ENCODE measurements at places on chromosomes 1 and 21.
A peak's percentile ranks its signal among the peaks of the same experiment; 100 is the strongest.

DNA sequence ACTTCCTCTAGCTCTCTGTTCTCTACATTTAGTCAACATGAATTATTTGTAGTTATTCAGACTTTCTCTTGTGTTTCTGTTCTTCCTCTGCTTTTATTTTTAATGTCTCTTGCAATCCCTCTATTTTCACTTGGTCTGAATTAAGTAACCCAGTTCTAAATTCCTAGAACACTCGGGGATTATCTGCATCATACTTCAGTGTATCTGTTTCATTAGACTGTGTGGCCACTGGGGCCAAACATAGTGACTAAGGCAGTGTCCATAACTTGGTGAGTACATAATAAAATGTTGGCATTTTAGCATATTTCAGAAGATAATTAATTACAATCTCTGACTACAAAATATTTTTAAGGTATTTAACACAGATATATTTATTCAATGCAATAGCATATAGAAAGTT is 1087.2 kb upstream of the B3GALT2 start:
- H3K27me3 ChIP-seq: no peaks in the 10 kb centered on the region
- no peak overlapping the region for H3K27ac ChIP-seq
- no peak overlapping the region for H3K4me3 ChIP-seq
- H3K36me3 ChIP-seq: no peaks in the 10 kb centered on the region
- DNase-seq: no peak

- no peaks in the 10 kb centered on the region for H3K27me3 ChIP-seq
- no peak for DNase-seq
- no peaks in the 10 kb centered on the region for H3K4me1 ChIP-seq
- H3K4me3 ChIP-seq: no peak overlapping the region
- H3K36me3 ChIP-seq: no peaks in the 10 kb centered on the region
- H3K27ac ChIP-seq: no peak overlapping the region
Measured at GRCh38 chr1:173392895-173393658, 84.1 kb upstream of the PRDX6 start.

DNA sequence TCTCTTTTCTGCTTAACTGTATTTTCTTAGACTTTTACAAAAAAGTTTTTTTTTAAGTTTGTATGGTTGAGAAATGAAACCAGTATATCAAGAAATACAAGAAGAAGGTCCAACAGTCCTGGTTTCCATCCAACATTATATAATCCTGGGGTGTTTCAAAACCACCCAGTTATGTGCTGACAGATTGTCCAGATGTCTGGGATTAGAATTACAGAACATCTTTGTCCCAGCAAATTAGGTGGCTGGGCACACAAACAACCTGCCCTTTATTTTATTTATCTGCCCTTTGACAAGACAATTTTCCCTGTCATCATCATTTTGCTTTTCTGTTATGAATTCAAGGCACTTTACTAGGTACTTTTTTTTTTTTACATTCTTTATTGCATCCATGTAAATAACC is 622.1 kb downstream of the PLPP3 start:
- no peak overlapping the region for H3K27ac ChIP-seq
- no peaks in the 10 kb centered on the region for H3K36me3 ChIP-seq
- H3K4me3 ChIP-seq: no peak overlapping the region
- no peaks in the 10 kb centered on the region for H3K27me3 ChIP-seq
- peaks cover 2% of the 10 kb centered on the region for H3K4me1 ChIP-seq

DNA sequence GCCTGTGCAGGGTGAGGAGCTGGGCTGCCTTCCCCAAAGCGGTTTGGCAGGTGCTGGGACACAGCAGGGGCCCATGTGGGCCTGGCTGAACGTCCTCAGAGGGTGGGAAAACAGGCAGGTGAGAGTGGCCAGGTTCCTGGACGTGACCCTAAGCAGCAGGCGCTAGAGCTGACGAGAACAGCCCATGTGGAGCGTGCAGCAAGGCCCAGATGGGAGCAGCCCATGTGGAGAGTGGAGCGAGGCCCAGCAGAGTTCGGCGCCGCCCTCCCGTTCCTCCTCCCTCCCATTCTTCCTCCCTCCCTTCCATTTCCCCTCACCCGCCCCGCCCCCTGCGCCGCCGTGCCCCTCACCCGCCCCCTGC is 314.4 kb upstream of the VAMP3 start:
- no peak overlapping the region for H3K4me3 ChIP-seq
- peaks cover 7% of the 10 kb centered on the region for H3K4me1 ChIP-seq
- H3K27me3 ChIP-seq: peaks cover 51% of the 10 kb centered on the region
- H3K36me3 ChIP-seq: no peaks in the 10 kb centered on the region
- DNase-seq: no peak
- H3K27ac ChIP-seq: no peak overlapping the region

DNA sequence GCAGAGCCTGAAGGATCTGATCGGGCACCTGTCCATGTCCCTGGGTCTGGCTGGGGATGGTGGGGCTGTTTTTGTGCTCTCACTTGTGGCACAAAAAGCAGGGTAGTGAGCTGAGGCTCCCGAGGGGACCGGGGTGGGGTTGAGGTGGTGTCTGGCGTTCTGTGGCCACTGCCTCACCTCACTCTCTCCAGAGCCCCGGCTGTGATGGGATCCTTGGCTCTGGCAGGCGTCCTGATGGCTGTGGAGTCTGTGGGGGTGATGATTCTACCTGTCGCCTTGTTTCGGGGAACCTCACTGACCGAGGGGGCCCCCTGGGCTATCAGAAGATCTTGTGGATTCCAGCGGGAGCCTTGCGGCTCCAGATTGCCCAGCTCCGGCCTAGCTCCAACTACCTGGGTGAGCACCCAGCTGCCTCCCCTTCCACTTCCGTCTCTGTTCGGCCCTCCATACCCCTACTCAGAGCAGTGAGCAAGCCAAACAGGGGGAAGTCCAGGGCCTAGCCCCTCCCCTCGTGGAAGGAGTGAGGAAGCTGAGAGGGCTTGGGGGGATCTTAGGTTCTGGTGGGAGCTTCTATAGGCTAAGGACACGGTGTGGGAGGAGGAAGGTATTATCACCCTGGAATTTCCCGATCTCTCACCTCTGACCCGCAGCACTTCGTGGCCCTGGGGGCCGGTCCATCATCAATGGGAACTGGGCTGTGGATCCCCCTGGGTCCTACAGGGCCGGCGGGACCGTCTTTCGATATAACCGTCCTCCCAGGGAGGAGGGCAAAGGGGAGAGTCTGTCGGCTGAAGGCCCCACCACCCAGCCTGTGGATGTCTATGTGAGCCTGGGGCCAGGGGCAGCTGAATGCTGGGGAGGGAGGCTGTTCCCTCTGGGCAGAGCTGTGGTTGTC is 7.0 kb downstream of the ADAMTSL4 start:
- peaks cover 3% of the 10 kb centered on the region for H3K36me3 ChIP-seq
- peaks cover 20% of the 10 kb centered on the region for H3K4me1 ChIP-seq
- peak overlapping the region; percentile 15 for H3K4me3 ChIP-seq

GRCh38 chr1:205061665-205062069 is 18.7 kb downstream of the CNTN2 start:
- no peaks in the 10 kb centered on the region for H3K27me3 ChIP-seq
- no peak overlapping the region for H3K4me3 ChIP-seq
- DNase-seq: peak; percentile 89

- no peak overlapping the region for H3K4me3 ChIP-seq
- no peak overlapping the region for H3K27ac ChIP-seq
- DNase-seq: no peak
- peaks cover 16% of the 10 kb centered on the region for H3K36me3 ChIP-seq
Measured at GRCh38 chr1:55128418-55128995, 86.7 kb downstream of the USP24 start.

DNA sequence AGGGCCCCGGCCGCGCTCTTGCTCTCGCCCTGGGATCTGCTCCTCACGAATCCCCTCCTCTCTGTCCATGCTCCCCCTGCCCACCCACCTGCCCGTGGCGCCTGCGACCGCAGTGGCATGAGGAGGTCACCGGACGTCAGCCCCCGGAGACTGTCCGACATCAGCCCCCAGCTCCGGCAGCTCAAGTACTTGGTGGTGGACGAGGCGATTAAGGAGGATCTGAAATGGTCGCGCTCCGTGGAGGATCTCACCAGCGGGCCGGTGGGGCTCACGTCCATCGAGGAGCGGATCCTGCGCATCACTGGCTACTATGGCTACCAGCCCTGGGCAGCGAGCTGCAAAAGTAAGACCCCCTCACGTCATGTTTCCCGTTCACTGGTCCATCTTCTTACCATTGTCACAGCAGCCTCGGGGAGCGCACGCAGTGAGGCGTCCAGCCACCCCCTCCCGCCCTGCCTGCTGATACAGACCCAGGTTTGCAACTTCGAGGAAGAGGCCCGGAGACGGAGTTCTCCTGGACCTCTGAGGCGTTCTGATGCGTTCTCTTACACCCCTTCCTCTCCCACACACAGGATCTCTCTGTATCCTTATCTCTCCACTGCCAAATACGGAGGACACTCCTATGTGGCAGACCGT is 1.1 kb downstream of the SLC35F3 start:
- H3K4me3 ChIP-seq: no peak overlapping the region
- H3K27me3 ChIP-seq: peaks cover 45% of the 10 kb centered on the region
- H3K36me3 ChIP-seq: no peaks in the 10 kb centered on the region

- no peak for DNase-seq
- H3K27me3 ChIP-seq: no peaks in the 10 kb centered on the region
- H3K36me3 ChIP-seq: no peaks in the 10 kb centered on the region
- no peaks in the 10 kb centered on the region for H3K4me1 ChIP-seq
Measured at GRCh38 chr1:113479713-113480676, 89.7 kb downstream of the MAGI3 start.

DNA sequence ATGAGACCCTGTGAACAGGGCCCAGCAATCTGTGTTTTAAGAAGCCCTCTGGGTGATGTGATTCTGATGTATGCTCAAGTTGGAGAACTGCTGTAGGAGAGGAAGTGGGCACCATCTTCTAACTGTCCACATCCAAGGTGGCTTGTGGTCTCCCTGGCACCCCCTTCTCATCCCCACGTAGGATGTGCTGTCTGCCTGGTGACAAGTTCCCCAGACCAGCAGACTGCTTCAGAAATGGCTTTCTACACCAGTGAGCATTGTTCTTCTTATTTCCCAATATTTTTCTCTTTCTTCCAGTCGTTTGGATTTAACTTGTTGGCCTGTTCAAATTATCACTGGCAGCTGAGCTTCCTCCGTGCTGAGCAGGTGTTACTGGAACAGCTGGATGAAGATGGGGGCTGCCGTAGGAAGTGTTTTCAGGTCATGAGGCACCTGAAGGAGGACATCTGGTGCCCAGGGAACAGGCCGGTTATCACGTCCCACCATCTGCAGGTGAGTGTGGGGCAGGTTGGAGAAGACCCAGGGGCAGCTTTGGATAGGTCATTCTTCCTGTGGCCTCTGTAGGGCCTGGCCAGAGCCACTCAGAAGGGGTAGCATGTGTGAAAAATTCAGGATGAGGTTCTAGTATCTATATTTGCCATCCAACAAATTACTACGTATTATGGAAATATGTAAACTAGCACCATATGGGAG is 16.8 kb downstream of the MAB21L3 start:
- no peak for DNase-seq
- no peaks in the 10 kb centered on the region for H3K4me1 ChIP-seq
- no peaks in the 10 kb centered on the region for H3K27me3 ChIP-seq

GRCh38 chr1:43049481-43049880 is 90.8 kb upstream of the SLC2A1 start:
- H3K4me1 ChIP-seq: peaks cover 10% of the 10 kb centered on the region
- no peak overlapping the region for H3K4me3 ChIP-seq
- no peaks in the 10 kb centered on the region for H3K27me3 ChIP-seq
- H3K27ac ChIP-seq: no peak overlapping the region
- no peak for DNase-seq

GRCh38 chr21:42542596-42542995 is 28.9 kb downstream of the SLC37A1 start:
- H3K36me3 ChIP-seq: no peaks in the 10 kb centered on the region
- no peak overlapping the region for H3K27ac ChIP-seq
- no peaks in the 10 kb centered on the region for H3K27me3 ChIP-seq
- H3K4me1 ChIP-seq: no peaks in the 10 kb centered on the region

GRCh38 chr1:19250629-19251304 is 557 bp downstream of the EMC1 start:
- DNase-seq: peak; percentile 27
- H3K27me3 ChIP-seq: no peaks in the 10 kb centered on the region
- H3K36me3 ChIP-seq: peaks cover 5% of the 10 kb centered on the region

Data from neuronal stem cell (in vitro differentiated cells).